ENCODE measurements at places on chromosomes 7 and 10.

- no peak for DNase-seq
Measured at GRCh38 chr10:95026461-95026860, 42.8 kb downstream of the CYP2C8 start.

- no peak for DNase-seq
Measured at GRCh38 chr7:38858259-38858884, 50.6 kb downstream of the VPS41 start.

DNA sequence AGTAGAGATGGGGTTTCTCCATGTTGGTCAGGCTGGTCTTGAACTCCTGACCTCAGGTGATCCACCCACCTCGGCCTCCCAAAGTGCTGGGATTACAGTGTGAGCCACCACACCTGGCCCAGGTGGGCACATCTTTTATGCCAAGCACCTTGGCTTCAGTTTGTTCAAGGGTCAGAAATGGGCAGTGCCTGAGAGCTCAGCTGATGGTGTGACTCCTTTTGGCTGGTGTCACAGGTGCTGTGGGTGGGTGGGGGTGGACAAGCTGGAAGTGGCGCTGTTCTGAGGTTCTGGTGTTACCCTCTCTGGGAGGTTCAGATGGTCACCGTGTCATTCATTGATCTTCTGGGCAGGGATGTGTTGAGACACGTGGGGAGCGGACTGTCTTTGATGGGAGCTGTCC is 11.5 kb downstream of the ADCY1 start:
- no peak for DNase-seq

DNA sequence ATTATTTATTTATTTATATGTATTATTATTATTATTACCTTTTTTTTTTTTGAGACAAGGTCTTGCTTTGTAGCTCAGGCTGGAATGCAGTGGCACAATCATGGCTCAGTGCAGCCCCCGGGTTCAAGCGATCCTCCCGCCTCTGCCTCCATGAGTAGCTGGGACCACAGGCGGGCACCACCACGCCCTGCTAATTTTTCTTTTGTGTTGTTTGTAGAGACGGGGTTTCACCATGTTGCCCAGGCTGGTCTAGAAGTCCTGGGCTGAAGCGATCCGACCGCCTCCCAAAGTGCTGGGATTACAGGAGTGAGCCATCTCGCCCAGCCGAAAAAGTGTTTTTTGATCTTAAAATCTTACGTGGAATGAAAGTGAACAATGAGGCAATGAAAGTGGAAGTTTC is 79.4 kb upstream of the C1GALT1 start:
- DNase-seq = no peak

GRCh38 chr10:32795598-32796183 is 162.3 kb downstream of the ITGB1 start:
- peak; percentile 16 for DNase-seq

GRCh38 chr10:4343873-4344272 is 482.1 kb upstream of the AKR1E2 start:
- DNase-seq = no peak

DNA sequence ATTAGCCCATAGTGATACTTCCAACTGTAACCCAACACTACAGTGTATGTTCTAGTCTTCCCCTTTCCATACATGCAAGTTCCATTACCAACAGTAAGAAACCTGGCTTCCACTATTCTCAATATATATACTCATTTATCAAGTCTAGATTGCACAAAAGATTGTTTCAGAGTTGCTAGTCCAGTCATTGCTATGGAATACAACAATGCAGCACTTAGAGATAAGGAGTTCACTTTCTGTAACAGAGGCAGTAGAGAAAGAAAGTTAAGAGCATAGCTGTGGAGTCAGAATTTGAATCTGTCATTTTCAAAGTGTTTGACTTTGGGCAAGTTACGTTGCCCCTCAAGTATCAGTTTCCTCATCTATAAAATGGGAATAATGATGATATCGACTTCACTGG is 90.1 kb downstream of the RTKN2 start:
- no peak for DNase-seq

DNA sequence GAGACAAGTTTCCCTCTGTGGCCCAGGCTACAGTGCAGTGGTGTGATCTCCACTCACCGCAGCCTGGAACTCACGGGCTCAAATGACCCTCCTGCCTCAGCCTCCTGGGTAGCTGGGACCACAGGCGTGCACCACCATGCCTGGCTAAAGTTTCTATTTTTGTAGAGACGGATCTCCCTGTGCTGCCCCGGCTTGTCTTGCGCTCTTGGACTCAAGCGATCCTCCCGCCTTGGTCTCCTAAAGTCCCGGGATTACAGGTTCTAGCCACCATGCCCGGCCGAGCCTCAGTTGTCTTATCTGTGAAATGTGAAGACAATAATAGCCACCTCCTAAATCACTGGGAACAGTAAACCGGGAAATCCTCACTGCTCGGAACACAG is 88.1 kb downstream of the FOXL3 start:
- DNase-seq = no peak

DNA sequence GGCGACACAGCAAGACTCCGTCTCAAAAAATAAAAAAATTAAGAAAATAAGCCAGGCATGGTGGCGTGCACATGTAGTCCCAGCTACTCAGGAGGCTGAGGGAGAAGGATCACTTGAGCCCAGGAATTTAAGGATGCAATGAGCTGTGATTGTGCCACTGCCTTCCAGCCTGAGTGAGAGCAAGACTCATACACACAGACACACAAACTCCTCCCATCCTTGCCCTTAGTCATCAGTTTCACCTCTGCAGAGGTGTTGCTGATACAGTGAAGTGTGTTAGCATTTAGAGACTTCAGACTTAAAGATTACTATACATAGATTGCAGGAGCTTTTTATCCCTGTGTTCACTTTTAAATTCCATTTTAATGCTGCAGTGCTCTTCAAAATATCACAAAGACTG is 5.5 kb upstream of the H2AZ2 start:
- no peak for DNase-seq

DNA sequence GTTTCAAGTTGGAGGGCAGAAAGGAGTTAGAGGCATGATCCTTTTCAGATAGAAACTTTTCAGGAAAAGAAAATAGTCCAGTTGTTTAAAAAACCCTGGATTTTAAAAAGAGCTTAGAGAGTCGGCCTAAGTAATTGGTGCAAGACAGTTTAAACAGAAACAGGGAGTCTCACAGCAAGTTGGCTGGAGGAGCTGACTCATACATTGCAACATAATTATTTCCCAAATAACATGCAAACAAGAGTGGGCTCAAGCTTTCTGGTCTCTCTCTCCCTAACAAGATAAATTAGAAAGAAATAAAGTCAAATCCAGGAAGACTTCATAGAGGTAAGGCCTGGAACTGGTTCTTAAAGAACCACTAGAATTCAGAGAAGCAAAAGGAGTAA is 100.3 kb upstream of the AGBL3 start:
- DNase-seq = no peak

GRCh38 chr7:132932296-132933071 is 149.4 kb downstream of the CHCHD3 start:
- no peak for DNase-seq

GRCh38 chr7:108456845-108457540 is 757 bp upstream of the NRCAM start:
- DNase-seq = no peak

DNA sequence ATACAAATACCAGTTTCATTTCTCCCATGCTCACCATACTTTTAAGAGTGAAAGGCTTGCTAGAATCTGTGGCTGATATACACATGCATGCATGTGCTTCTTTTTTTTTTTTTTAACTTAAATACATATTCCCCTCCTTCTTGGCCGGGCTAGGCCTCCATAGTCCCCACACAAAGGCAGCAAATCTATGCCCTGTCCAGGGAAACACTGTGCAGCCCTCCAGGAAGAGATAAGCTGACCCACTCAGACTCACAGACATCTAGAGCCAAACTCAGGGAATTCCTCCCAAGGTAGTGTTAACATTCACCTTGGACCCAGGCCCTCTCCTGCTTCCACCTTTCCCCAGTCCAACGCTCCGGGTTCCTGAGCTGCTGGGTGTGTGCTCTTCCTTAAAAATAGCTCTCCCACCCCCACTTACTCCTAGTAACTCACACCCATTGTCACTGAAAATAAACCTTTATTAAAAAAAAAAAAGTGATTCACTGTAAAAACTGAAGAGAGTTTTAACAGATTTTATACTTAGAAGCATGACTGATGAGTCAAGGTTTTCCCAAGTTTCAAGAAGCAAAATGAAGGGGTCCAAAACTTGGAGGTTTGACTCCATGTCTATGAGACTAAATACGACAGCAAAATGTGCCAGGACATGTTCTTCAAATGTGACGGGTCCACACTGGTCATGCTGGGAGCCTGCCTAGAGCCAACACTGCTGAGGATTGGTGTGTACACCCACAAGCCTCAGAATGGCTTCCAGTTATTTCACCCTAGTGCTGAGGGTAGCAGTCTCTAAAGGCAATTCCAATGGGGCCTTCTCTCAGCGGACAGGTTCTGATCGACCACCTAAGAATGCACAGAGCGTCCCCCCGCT is 159.5 kb downstream of the GLI3 start:
- no peak for DNase-seq

- DNase-seq = no peak
Measured at GRCh38 chr10:122362621-122363020, 11.9 kb upstream of the PLEKHA1 start.

GRCh38 chr7:145036604-145037405 is 201.0 kb upstream of the TPK1 start:
- peak; percentile 47 for DNase-seq

DNA sequence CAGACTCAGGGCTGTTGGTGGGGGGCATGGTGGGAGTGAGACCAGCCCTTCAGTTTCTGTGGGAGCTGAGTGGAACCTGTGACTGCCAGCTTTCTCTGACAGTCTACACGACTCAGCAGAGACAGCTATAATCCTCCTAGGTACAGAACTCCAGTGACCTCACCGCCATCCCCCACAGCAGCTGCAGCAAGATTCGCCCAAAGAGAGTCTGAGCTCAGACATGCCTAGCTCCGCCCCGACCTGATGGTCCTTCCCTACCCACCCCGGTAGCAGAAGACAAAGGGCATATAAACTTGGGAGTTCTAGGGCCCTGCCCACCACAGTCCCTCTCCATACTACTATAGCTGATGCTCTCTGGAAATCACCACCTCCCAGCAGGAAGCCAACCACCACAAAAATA is 500.1 kb downstream of the ETV1 start:
- no peak for DNase-seq

DNA sequence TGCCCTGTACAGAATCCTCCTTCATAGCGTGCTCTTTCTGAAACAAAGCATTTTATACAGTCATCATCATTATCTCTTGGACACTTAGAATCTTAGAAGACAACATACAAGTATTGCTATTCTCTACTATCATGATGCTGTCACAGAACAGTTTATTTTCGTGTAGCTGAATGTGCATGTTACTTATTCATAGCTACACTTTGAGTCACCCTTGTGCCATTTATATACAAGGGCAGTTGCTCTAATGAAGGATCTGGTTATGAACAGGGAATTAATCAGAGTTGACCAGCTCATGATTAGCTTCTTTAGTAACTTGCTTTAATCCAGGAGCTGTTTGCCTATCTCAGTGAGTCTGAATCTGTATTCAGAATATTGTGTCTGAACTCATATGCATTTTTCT is 11.2 kb downstream of the CASP2 start:
- no peak for DNase-seq

DNA sequence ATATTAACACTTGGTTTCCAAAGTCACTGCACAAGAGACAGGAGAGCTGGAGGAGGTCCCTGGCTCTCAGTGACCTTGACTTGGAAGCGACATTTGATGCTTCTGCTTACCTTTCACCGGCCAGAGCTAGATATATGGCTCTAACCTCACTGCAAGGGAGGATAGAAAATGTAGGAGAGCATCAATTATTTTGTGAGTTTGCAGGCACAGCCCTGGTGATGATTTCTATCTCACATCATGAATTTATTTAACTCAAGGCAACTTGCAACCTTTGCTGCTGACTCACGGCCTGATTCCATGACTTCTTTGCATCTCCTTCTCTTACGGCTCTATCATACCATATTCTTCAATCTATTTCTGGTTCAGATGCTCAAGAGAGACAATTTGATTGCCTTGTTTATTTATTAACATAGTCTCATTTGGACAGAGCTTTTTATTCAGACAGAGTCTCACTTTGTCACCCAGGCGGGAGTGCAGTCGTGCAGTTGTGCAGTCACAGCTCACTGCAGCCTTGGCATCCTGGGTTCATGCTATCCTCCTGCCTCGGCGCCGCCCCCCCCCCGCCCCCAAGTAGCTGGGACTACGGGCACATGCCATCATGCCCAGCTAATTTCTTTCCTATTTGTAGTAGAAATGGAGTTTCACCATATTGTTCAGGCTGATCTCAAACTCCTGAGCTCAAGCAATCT is 196.0 kb downstream of the REEP3 start:
- no peak for DNase-seq

DNA sequence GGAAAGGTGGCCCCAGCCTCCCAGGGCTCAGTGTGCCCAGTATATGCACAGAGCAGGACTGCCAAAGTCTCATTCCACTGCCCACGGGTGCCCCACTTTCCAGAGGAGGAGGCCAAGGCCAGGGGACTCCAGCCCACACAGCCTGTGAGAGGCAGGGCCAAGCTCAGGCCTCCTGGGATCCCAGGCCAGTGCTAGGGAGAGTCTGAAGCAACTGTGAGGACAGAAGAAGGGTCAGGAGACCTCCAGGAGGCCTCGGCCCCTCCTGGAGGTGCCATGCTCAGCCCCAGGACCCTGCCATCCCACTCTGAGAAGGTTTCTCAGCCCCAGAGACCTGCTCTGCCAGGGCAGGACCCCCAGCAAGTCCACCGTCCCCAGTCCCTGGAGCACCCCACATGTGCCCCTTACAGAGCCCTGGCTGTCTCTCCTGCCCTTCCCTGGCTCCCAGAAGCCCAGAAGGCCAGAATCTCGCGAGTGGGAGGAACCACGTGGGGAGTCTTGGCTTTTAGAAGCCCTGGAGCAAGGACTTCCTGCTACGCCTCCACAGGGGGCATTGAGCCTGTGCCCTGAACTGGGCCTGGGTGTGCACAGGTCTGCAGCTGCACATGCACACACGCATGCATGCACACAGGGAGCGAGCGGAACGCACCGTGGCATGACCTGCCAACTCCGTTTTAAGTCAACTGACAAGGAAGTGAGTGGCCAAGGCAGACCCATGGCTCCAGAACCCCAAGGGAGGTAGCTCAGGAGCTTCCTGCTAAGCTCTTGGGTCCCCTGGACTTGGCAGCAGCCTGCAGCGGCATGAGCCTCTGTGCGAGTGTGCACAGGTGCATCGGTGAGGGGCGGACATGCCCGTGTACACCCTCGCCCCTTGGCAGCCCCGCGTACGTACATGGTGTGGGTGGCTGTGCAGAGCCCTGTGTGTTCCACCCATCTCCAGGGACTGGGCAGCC is 33.6 kb downstream of the ZCCHC24 start:
- no peak for DNase-seq

DNA sequence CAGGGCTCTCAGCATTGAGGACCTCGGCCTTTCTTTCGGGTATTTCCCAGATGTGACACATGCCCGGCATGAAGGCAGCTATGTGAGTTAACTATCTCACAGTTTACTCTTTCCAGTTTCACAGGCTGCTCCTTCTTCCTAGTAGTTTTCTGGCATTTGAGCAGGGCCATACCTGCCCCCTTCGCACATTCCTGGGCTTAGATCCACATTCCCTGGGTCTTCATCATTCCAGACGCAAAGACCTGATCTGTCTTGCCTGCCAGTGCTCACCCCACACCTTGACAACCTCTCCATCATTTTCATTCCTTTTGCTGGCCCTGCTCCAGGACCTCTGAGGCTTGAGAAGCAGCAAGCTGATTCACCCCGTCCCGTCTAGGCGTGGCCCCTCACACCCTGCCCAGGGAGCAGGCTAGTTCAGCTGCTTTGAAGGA is 227.5 kb downstream of the WDR11 start:
- no peak for DNase-seq

GRCh38 chr10:96972264-96972663 is 140.2 kb downstream of the LCOR start:
- no peak for DNase-seq

- DNase-seq = no peak
Measured at GRCh38 chr10:30865141-30865926, 166.3 kb downstream of the ZNF438 start.

- no peak for DNase-seq
Measured at GRCh38 chr10:30075481-30075880, 16.1 kb upstream of the JCAD start.
